Stimulated activated CD8-positive, alpha-beta memory T cell treated with anti-CD3 and anti-CD28 coated beads, Interleukin-15, amount 100 ng/mL, for 4 hours (primary cell): ENCODE measurements at places on chromosomes 12 and 14.

- no peak for DNase-seq
Observed at GRCh38 chr12:27927347-27927746, 45.2 kb downstream of the PTHLH start.

DNA sequence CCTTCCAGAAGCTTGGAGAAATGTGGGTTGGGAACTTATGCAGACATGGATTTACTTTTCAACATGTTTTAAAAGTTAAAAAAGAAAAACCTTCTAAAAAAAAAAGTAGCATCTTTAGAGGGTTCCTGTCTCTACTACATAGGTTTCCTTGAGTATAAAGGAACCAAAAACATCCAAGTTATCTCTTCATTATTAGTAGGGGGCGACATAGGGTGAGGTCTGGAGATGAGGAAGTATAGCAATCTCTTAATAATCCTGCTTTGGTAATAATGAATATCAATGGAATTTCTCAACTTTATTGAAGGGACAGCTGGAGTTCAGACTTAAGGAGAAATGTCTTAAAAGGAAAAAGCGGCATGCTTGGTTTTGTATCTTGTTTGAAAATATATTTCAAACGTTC, 6.5 kb upstream of the PLXNC1 start:
- DNase-seq: no peak

DNA sequence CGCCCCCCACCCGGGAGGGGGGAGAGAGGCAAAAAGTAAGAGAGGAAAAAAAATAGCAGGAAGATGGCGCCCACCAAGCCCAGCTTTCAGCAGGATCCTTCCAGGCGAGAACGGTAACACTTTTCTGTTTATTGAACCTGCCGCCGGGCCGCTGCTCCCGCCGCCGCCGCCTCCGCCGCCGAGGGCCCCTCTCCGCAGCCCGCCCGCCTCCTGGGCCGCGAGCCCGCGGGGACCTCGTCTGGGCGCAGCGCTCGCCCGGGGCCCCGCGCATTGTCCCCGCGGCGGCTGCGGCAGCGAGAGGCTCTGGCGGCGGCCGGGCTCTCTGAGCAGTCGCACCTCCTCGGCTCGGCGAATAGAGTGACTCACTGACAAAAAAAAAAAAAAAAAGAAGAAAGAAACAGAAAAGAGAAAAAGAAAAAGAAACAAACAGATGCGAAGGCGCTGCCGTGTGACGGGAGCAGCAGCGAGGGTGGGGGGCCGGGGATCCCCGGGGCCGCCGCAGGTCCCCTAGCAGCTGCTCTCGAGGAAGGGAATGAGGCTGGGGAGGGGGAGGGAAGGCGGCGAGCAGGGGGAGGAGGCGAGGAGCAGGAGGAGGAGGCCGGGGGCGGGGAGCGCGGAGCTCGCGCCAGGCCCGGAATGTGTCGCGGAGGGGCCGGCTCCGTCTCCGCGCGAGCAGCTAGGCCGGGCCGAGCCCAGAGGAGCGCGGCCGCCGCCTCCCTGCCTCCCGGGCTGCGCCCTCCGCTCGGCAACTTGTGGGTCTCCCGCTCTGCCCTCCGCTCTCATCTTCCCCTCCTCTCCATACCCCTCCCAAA, 781 bp downstream of the NPAS3 start:
- DNase-seq: no peak

- no peak for DNase-seq
Observed at GRCh38 chr12:24948757-24949722, at the start of gene BCAT1. BCAT1 (minus strand) TSS chr12:24949101; CDS start chr12:24948932, 169 bp downstream.

DNA sequence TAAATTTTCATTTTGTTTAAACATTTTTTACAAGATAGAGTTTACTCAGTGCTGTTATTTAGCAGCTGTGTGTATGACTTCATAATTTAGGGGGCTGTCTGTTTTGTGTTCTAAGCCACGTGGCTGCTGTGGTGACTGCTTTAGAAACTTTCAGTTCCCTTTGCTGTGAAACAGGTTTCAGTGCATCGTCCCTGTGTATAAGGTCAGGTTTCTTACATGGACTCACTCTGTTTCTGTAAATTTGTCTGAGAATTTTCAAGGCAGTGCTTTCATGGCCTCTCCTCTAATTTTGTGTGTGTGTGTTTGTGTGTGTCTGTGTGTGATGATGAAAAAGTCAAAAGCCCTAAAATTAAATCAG, 32.4 kb downstream of the BICD1 start:
- DNase-seq: no peak

DNA sequence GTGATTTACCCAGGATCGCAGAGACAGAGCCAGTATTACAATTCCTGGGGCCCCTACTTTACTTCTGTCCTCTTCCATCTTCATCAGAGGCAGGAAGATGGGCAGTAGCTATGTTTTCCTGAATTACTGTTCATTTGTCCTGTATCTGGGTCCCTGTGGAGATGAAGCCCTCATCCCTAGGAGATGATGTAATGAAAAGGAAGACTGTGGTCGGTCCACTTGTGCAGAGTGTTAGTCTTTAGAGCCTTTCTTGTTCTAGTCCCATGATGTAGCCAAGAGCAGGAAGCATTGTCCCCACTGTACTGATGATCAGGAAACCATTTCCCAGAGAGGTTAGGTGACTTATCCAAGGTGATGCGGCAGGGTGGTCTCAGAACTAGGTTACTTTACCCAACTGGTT, 2.6 kb downstream of the CD9 start:
- DNase-seq: no peak

GRCh38 chr12:80708975-80709328, 1.5 kb downstream of the MYF6 start:
- no peak for DNase-seq

DNA sequence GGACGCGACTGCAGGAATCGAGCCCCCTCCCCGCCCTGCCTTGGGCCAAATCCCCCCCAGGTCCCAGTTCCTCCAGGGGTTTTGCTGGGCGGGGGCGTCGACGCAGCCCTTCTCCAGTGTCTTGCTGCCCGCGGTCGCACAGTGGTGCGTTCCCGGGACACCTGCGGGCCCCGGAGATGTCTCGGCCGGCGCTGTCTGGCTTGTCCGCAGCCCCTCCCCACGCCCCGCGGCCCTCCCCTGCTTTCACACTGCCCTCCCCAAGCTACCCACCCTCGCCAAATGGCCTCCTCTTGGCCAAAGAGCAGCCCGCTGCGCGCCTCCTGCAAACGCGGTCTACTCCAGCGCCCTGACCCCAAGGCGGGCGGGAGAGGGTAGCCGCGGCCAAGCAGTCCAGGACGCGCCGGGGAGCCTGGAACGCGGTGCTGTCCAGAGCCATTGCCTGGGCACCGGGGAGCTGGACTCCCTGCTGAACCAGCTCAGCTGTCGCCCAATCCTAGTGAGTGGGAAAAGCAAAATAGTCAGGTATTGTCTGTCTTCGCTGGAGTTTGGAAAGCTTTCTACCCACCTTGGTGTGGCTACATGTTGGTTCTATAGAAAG, 122.0 kb downstream of the AACS start:
- DNase-seq: no peak

GRCh38 chr14:22143363-22143762, 445.7 kb downstream of the DAD1 start:
- DNase-seq: no peak

DNA sequence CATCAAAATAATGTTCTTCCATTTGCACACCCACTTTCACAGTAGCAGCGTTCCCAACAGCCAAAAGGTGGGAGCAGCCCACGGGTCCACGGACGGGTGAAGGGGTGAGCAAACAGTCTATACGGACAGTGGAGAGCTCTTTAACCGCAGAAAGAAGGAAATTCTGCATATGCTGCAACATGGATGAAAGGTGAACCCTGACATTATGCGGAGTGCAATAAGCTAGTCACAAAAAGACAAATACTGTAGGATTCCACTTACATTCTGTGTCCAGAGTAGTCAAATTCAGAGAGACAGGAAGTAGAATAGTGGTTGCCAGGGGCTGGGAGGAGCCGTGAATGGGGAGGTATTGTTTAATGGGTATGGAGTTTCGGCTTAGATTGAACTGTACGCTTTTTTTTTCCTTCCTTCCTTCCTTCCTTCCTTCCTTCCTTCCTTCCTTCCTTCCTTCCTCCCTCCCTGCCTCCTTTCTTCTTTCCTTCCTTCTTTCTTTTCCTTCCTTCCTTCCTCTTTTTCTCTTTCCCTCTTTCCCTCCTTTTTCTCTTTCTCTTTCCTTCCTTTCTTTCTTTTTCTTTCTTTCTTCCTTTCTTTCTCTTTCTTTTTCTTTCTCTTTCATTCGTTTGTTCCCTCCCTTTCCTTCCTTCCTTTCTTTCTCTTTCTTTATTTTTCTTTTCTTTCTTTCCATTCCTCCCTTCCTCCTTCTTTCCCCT, 15.8 kb upstream of the ANKRD9 start:
- no peak for DNase-seq

DNA sequence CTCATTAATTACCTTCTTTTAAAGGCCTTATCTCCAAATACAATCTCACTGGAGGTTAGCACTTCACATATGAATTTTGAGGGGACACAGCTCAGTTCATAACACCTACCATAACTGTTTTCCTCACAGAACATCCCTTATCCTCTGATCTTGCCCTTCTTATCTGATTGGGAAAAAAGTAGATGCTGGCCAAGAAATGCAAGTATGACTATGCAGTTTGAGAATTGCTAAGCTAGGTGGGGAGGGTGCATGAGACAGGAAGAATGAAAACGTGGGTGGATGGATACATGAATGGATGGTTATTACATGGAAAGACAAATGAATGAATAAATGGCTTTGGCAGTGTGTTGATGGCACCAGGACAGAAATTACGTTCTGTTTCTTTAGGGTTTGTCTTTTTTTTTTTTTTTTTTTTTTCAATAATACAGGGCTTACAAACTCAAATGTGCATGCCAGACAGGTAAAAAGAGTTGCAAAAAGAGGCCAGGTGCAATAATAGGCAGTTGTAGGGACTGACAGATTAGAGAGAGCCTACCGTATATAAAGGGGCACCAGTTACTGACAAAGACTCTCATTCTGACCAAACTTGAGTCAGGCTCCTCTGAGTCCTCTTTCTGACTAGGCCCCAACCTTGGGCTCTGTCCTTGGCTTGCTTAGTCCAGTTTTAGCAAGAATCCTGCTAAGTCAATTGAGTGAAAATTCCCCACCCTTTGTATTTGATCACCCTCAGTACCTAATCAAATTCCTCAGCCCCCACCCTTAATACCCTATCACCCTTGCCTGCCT, 304.9 kb downstream of the ZFP36L1 start:
- no peak for DNase-seq

DNA sequence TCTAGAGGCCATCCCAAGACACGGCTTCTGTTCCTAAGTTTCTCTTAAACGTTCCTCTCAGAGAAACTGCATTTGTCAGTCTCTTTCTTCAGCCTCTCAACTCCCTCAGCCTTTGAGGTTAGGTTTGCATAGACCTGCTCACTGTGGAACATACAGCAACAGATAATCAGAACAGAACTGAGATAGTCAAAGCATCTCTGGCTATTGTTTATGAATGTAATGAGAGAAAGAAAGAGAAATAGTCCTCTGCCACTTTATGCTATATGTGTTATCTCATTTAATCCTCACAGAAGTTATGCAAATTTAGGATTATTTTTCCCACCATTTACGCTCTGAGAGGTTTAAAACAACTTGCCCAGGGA, 190.6 kb downstream of the PHLDA1 start:
- no peak for DNase-seq

- no peak for DNase-seq
Observed at GRCh38 chr12:107903341-107904061, 129.0 kb downstream of the ASCL4 start.

GRCh38 chr12:125954362-125954761, 889.1 kb downstream of the AACS start:
- DNase-seq: no peak

- DNase-seq: no peak
Observed at GRCh38 chr14:92637228-92637627, 111.2 kb downstream of the LGMN start.

- no peak for DNase-seq
Observed at GRCh38 chr14:60651086-60651795, 2.0 kb upstream of the SIX1 start.

- no peak for DNase-seq
Observed at GRCh38 chr12:122891661-122892525, 4.0 kb downstream of the VPS37B start.

DNA sequence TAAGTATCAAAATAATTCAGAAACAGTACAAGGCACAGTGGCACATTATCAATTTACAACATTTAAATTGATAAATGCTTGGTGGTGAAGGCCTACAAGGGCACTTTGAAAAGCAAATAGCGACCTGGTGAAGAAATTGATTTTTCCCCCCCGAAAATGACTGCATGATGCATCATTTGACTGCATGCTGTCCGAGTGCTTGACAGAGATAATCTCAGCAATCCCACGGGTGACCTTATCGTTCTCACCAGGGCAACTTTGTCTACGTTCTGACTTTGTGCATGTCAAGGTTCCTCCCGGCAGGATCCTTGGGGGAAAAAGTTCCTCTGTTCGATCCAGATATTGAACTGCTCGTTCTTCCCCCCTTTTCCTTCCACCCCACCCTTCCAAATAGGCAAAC, 384.8 kb downstream of the EGLN3 start:
- no peak for DNase-seq

GRCh38 chr12:48351022-48351708, 446 bp upstream of the ZNF641 start:
- DNase-seq: no peak

GRCh38 chr14:64953661-64954060, 11.1 kb upstream of the GPX2 start:
- DNase-seq: no peak

- DNase-seq: peak; percentile 62
Observed at GRCh38 chr12:57240066-57240921, 10.7 kb downstream of the STAC3 start.

DNA sequence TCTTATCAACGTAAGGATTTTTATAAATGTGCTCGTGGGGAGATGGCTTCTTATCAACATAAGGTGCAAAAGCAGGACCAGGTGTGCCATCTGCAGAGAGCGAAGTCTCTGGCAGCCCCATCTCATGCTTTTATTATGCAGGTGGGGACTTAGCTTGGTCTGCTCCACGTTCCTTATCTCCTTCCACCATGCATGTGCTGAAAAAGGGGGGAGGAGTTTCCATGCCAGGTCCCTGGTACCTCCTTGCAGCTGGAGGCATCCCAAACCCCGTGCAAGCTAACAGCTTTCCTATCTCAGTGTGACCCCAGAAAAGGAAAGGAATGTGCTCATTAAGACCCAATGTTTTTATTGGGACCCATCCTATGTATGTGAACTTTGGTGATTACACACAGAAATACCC, 608.5 kb downstream of the TMEM121 start:
- DNase-seq: no peak

DNA sequence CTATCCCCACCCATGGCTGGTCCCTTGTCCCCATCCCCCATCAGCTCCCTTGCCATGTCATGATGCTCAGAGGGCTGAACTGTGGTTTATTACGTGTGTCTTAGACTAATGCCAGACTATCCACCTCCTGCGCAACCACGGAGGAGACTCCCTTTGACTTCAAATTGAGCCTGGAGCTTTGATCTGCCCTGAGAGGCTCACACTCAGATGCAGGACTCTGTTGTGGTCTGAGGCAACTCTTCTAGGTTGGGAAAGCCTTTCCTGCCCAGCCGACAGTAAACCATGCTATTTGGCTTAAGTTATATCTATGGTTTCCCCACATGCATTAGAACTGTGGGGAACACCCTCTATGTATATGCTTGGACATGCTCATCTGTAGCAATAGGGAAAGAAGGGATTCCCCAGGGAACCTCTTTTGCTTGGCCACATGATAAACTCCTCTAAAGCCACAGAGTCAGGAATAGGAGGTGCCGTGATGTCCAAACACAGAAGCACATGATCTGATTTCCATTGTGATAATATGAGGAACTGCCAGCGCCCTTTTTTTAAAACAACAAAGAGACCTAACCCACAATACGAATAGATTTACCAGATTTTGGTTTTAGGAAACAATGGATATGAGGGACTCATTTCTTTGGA, 11.1 kb upstream of the LGALS3 start:
- no peak for DNase-seq
